ENCODE measurements at places on chromosomes 11 and 22.

- no peak for DNase-seq
These were observed 13.5 kb downstream of the ZBED5 start for GRCh38 chr11:10844356-10844755.

- DNase-seq, result no peak
These were observed 13.2 kb downstream of the TANGO2 start for GRCh38 chr22:20034143-20034542.

GRCh38 chr11:23836981-23837380 lies 659.9 kb upstream of the LUZP2 start:
- DNase-seq, result no peak

DNA sequence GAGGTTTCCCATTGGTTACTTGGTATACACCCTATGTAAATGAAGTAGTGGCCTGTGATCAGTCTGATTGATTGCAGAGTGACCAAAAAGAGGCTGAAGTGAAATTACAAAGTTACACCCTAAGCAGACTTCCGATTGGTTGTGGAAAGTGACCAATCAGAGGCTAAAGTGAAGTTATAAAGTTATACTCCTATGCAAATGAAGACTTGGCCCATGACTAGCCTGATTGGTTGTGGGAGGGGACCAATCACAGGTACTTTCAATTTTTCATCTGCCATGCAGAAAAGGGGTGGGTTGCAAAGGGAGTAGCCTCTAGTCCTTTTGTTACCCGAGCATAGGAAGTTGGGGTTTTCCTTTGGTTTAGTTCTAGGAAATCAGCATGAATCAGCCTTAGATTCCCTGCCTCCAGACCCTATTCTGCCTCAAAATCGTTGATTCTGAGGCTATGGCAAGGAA lies 18.1 kb upstream of the CSTF3 start:
- DNase-seq, result no peak

- no peak for DNase-seq
These were observed 200.5 kb downstream of the GRIK4 start for GRCh38 chr11:120712014-120712413.

DNA sequence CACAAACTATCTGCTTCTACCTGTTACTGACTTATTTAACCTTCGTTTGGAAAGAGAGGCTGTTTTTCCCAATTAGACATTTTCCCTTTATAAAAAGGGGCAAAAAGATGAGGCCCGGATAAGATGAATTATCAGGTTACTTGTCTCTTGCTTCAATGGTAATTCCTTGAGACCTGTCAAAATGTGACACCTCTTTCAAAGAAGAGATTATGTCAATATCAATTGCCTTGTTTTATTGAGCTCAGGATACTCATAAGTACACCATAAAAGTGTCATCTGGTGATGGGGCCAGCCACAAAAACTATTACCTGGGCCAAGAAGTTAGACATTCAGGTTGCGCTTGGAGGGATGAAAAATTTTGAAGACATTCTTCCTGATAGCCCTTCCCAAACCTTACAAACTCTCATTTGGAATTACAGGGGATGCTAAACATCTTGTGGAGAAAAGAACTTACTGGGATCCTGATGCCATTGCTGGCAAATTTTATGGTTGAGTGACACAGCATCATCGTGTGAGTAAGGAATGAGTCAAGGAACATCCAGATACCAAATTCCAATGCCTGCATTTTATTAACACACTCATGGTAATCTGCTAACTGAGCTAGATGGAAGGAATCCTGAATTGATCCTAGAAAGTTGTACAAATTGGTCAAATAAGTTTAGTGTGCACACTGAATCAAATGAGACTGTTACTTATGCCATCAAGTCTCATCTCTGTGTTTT lies 1071.2 kb downstream of the LRRC4C start:
- DNase-seq, result no peak

DNA sequence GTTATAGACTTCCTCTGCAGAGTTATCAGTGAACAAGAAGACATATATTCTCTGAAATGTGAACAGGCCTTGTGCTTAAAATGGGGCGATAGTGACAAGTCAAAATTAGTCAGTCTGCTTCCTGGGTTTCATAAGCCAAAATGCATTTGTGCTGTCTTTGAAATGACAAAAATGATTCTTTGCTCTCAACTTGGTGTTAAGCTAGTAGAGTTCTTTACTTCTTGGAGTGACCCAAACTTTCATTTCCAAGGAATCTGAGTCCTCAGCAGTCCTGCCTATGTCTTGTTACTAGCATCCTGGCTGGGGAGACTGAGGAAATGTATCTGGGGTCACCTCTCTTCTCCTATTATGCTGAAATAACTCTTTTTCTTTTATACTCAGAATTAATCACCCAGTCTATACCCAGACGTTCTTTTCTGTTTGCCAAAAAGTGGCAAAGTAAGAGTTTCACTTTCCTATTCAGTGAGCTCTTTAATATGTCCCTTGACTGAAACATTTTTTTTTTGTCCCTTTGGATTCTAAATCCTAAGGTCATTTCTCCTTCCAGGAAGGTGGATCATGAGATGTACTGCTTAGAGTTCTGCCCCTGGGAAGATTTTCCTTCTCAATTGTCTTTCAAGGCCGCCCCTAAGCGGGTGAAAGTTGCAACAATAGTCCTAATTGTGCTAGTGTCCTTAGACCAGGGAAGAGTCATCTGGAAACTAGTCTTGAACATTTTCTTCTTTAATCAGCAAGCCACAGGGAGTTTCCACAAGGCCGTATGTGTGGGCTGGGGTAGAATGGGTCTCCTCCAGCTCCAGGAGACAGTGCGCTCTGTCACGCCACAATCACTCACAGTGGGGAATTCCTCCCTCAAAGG lies 53.0 kb upstream of the RDX start:
- DNase-seq, result no peak

- peak; percentile 80 for DNase-seq
These were observed 7.5 kb downstream of the FXYD6 start for GRCh38 chr11:117868815-117869561.

- no peak for DNase-seq
These were observed 268.4 kb downstream of the NELL1 start for GRCh38 chr11:20937826-20938225.

DNA sequence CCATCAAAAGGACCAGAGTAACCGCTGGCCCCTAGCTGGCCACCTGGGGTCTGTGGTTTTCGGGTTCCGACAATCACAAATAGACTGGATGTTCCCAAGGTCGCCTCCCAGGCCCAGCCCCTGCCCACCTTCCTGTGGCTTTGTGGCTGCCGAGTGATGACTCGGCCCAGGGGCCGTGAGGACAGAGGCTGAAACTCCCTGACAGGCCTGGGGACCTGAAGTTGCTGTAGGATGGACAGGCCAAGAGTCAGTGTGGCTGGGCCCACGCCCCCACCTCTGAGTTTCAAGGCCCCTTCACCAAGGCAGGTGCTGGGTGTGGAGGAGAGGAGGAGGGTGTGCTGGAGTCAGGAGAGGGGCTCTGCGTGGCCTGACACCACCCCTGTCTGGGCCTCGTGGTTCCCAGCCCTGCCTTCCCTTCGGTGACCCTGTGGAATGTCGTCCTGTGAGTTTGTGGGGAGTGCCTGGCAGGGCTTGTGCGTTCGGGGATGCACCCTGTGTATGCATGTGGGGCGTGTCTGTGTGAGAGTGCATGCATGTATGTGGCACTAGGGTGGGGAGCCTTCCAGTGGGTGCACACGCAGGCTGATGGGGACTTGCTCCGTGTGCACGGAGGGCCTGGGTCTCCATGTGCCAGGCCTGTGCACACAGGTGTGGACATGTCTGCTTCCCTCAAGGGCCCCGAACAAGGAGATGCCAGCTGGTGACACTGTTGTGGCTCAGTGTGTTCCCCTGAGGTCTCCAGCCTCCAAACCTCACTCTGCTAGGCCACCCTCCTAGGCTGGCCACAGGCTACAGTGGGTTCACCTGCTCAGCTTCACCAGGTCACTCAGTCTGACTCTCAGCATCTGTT lies 8.4 kb upstream of the MGAT3 start:
- DNase-seq, result peak; percentile 89

DNA sequence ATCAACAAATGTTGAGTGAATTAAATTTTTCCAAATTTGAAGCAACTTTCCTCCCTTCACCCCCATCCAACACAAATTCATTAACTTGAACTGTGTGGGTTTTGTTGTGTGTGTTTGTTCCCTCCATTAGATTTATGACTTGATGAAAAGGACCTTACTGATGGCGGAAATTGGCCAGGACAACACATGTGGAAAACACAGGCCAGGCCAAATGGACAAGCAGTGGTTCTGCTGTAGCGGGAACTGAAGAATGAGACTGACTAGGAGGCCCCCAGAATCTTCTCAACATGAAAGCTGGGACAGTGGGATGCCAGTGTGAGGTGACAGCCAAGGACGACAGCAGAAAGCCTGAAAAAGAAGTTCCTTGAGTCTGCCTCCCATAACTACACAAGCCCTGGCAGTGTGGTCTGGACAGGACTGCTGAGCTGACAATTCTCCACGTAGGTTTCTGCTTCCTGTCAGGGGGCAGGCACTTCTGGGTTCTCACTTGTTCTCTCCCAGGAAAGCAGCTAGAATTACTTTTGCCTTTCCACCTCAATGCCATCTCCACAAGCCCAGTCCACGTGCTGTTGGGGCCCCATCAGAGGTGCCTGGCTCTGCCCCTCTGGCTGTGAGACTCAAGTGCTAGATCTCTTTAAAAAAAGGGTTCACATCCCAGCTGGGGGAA lies 94.3 kb downstream of the ETS1 start:
- DNase-seq, result no peak

DNA sequence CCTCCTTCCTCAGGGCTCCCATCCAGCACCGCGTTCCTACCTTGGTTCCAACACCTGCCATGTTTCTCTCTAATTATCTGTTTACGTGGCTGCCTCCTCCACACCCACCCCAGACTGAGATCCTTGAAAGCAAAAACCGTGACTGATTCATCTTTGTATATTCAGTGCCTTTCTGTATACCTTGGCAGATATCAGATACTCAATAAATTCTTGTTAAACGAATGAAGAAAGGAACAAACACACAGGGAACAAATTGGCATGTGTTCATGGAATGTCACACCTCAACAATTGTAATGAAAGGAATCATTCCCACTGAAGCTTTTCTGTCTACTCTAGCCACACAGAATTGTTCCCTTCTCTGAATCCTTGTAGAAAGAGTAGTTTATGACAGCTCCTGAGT lies 20.4 kb upstream of the LRRC55 start:
- no peak for DNase-seq

GRCh38 chr11:75632450-75632849 lies 36.4 kb downstream of the MAP6 start:
- no peak for DNase-seq

DNA sequence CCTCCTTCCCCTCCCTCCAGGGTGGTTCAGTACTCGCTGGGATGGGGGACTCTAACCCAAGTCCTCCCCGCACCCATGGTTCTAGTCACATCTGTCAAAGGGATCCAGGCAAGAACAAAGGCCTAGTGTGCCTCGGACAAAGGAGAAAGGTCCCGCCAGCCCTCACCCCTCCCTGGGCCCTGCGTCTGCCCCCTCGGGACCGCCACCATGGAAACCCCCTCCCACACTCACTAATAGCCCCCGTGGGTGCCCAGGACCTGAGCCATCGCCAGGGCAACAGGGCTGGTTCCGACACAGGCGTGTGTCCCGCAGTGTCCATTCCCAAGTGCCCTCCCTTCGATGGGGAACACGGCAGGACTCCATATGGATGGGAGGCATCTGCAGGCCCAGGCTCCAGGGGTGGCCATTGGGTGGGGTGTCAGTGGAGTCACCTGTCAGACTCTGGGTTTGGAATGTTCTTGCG lies 5.1 kb upstream of the CARNS1 start:
- DNase-seq, result no peak

GRCh38 chr11:1931341-1932104 lies 12.0 kb downstream of the TNNT3 start:
- DNase-seq, result peak; percentile 33

- no peak for DNase-seq
These were observed 2.7 kb downstream of the TMEM123 start for GRCh38 chr11:102449651-102450570.

DNA sequence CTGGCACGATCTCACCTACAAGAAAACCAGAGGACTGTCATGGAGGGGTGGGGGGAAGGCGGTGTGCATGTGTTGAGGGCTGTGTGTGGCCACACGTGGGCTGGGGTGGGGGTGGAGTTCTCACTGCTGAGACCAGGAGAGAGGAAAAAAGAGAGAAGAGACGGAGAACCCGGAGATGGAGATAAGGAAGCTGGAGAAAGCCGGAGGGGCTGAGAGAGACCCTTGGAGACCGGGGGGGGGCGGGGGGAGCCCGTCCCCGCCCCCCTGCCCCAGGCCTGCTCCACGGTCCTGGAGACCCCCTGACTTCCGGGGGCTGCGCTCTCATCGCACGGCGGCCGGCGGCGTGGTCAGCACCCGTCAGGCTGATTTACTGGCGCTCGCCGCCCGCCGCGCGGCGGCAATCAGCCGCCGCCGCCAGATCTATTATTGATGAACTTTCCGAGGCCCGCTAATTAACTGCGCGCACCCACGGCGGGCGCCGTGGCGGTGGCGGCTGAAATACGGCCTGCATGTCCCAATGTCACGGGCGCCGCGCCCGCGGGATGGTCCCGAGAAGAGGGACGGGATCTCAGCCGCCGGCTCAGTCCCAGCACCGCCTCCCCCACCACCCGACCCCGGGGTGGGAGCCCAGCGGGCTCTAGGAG lies 187.4 kb downstream of the MN1 start:
- DNase-seq, result peak; percentile 45

DNA sequence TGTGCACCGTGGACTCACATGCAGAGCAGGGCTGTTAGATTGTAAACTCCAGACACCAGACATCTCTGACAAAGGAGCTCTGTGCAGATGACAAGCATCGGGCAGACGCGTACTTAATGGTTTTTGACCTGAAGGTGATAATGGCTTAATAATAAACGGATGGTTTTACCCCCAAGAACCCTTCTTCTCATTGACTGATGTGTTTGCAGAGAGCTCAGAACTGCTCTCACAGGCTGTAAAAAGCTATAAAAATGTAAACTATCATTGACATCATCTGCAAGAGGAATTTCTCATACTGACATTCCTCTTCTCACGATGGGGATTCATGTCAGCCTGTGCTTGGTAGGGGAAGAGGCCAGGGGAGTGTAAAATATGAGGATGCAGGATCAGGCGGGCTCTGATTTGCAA lies 8.6 kb upstream of the ARHGAP8 start:
- DNase-seq, result no peak

DNA sequence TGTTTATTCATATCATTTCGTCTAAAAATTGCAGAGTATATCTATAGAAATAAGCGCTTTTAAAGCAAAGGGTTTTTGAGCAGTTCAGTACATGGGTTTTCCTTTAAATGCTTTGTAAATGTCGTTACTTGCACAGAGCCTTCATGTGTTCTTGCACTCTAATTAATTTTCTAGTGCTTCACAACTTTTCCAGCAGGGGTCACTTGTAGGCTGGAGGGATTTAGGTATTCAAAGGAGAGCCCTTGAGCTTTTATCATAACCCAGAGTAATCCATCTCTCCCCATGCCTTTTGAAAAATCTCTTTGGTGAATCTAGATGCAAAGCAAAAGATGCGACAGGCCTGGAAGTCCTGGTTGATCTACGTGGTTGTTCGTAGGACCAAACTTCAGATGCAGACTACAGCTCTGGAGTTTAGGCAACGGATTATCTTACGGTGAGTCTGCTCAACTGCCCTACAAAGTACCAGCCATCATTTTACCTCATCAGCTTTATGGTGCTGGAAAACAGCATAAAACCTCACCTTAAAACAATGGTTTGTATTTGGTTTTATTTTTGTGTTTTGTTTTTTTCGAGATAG lies 60.4 kb downstream of the SFI1 start:
- no peak for DNase-seq

GRCh38 chr22:50171319-50171964 lies 911 bp downstream of the PANX2 start:
- DNase-seq, result peak; percentile 79

GRCh38 chr11:86172894-86173293 lies 71.7 kb upstream of the EED start:
- DNase-seq, result peak; percentile 60

GRCh38 chr11:41826085-41826484 lies 366.6 kb upstream of the LRRC4C start:
- DNase-seq, result no peak

GRCh38 chr11:134063124-134063495 lies 5.8 kb upstream of the JAM3 start:
- DNase-seq, result no peak
